ENCODE measurements at places on chromosomes 16 and 17.

DNA sequence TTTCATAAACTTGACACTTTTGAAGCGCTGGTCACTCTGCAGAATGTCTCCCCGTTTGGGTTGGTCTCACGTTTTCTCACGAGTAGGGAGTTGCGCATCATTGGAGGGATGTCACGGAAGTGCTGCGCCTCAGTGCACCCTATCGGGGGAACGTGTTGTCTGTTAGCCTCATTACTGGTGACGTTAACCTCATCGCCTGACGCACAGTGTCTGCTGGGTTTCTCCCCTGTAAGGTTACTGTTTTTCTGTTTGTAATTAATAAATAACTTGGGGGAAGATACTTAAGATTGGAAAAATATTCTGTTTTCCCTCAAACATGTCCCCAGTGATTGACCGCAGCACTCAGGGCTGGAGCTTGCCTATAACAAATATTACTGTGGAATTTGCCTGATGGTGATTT is 26.7 kb downstream of the VAC14 start:
- no peak for DNase-seq

DNA sequence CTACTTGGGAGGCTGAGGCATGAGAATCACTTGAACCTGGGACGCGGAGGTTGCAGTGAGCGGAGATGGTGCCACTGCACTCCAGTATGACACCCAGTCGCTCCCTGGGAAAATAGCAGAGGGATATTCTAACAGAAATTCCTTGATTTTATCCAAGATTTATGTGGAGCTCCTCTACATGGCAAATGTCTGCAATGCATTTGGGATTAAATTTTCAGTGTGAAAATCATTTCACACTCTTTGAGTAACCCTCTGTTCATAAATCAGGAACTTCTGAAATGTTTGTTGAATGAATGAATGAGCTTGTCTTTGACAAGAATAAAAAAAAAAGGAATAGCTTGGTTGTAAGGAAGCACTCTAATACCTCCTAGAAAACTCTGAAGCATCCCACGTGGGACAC is 305.8 kb downstream of the SHISA9 start:
- DNase-seq = no peak

DNA sequence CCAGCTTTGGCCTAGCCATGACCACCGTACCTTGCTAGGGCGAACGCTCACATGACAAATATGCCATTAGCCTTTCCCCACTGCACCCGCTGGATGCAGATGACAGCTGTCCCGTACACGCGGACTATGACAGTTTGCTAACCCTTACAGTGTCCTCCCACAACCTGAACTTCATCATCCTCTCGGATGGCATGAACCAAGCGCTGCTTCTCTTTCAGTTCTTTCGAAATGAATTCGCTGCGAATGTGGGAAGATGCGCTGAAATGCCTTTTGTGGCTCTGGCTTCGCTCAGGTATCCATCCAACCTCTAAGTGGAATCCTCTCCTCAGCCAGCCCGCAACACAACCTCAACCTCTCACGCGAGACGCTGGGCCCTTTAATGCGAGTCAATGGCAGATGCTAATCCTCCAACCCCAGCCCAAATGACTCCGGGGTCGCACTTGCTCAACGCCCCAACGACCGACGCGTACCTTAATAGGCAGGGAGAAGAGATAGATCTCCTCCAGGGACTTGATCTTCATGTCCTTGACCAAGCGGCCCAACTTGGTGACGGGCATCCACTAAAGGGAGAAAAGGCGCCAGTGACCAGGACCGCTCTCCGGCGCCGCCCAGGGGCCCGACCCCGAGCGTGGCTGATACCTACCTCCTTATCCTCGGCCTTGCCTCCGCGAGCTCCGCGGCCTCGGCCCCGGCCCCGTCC is 670 bp downstream of the RPS2 start:
- DNase-seq = no peak

GRCh38 chr16:29237971-29238370 is 168.5 kb downstream of the NPIPB11 start:
- DNase-seq = no peak

DNA sequence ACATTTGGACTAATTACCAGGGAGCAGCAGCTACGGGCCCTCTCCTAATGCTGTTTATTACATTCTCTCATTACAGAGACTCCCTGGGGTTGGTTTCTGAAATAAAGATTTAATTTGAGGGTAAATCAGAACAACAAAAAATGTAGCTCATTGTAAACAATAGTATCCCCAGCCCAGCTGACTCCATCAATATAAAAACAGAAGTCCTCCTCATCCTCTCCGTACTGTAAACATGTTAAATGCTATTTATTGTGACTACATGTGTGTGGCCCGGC is 670.4 kb downstream of the TOX3 start:
- DNase-seq = no peak

- peak; percentile 12 for DNase-seq
These were observed 48.0 kb upstream of the CDYL2 start for GRCh38 chr16:80852261-80852872.

DNA sequence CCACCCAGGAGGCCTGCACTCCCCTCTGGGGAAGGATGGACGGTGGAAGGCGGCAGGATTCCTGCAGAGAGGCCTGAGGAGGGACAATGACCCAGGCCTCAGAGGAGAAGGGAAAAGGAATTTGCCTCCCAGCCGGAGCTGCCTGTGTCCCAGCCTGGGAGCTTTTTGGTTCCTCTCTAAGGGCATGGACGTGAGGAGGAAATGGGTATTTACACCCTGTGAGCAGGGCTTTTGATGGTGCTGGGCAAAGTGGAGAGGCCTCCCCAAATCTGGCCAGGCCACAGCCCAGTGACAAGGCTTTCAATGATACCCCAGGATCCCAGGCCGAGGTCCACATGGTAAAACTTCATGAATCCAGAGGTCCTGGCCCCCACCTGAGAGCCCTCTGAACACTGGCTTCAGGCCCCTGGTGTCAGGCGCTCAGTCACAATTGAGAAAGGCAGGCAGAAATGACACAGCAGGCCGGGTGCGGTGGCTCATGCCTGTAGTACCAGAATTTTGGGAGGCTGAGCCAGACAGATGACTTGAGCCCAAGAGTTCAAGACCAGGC is 56.0 kb upstream of the DOC2B start:
- DNase-seq = no peak

GRCh38 chr16:81097230-81097629 is 1.0 kb upstream of the GCSH start:
- no peak for DNase-seq

- no peak for DNase-seq
These were observed 252.3 kb upstream of the EEF2KMT start for GRCh38 chr16:5349670-5350517.

GRCh38 chr16:81987706-81988105 is 23.6 kb downstream of the SDR42E1 start:
- no peak for DNase-seq

GRCh38 chr16:17403859-17404545 is 66.8 kb downstream of the XYLT1 start:
- DNase-seq = peak; percentile 50

DNA sequence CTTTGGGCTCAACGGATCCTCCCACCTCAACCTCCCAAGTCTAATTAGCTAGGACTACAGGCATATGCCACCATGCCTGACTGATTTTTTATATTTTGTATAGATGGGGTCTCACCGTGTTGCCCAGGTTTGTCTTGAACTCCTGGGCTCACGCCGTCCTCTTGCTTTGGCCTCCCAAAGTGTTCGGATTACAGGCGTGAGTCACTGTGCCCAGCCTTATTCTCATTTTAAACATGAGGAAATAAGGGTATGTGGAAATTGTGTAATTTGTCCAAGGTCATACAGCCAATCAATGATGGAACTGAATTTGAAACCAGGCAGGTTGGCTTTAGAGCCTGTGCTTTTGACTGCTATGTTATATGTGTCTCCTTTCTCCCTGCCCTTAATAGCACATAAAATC is 27.4 kb upstream of the AQP8 start:
- DNase-seq = no peak

DNA sequence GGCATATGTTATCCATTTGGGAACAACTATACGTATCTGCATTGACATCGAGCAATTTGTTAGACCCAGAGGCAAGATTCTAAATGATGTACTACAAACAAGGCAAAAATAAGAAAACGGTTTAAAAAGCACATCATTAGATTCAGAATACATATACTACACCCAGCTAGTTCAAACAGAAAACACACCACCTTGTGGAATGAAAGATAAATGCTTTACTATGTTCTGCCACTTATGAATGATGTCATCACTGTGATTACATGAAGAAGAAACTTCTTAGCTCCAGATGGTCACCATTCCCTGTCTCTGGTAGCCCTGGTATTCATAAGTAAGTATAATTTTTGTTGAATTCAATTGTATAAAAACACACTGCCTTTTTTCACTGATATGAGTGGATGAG is 7.8 kb downstream of the NACA2 start:
- DNase-seq = peak; percentile 64

GRCh38 chr17:65229621-65229995 is 92.4 kb downstream of the RGS9 start:
- no peak for DNase-seq

All from fibroblast of skin of scalp (primary cell).